ENCODE measurements at places on chromosomes 4 and X. TPM values are rescaled to one million over a fixed set of nuclear protein-coding genes. Genes with fewer than 3 reads are reported as not detected.

Gene C4orf51
- total RNA-seq, result not detected

Gene MPP1
- total RNA-seq, result 40.1 TPM

Gene CYLC1
- not detected for total RNA-seq

Gene TBX22
- total RNA-seq, result not detected

Gene SPACA5
- not detected for total RNA-seq

Gene FAM114A1
- total RNA-seq, result 89.1 TPM

All from SJSA1 (cell line).